ENCODE measurements at places on chromosomes 1 and 21.

DNA sequence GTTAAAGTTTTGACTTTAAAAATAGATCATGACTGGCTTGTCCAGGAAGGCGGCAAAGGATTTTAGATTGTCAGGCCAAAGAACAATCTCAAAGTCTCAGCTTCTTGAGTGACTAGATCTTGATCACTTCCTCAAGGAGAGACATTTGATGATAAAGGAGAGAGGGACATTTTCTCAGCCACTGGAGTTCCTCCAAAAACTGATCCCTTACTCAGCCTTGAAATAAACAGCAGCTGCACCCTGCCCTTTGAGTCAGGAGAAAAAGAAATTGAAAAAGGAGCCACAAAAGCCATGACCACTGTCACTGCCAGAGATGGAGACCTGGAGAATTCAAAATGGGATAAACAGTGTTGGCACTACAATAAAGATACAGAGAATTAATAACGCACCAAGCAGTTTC lies 288.4 kb upstream of the PRMT6 start:
- no peak for DNase-seq

DNA sequence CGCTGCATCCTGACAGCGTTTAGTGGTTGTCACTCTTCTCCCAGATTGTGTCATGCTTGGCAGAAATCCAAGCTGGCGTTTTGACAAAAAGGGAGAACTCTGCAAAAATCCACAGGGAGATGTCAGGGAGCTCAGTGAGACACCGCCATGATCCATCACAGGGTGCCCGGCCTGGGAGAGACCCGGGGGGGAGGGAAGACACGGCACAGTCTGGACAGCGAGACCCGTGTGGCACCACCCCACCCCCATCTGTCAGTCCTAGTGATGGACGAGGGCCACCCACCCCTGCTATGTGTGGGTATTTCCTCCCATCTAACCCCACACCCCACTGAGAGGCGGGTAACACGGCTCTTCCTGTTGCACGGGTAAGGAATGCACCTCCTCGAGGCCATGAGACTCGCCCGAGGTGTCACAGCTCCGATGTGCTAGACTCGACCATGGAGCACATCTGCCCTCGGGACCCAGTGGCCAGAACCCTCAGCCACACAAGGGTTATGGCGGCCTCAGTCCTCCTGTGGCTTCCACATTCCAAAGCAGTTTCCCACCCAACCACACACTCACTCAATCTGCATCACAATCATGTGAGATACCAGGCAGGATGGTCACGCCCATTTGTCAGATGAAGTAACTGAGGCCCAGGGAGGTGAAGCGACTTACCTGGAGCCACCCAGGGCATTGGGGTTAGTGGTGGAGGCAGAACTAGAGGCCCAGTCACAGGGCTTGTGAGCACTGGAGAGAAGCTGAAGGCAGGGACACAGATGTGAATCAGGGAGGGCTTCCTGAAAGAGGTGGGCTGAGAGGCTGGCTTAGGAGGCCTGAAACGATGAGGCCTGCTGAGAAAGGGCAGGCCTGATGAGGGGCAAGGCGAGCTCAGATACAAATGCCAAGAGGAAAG lies 688.5 kb downstream of the MATN1 start:
- no peak for DNase-seq

GRCh38 chr1:211628417-211628816 lies 47.0 kb downstream of the NEK2 start:
- no peak for DNase-seq

GRCh38 chr21:17610911-17611310 lies 1.8 kb downstream of the BTG3 start:
- DNase-seq: no peak

DNA sequence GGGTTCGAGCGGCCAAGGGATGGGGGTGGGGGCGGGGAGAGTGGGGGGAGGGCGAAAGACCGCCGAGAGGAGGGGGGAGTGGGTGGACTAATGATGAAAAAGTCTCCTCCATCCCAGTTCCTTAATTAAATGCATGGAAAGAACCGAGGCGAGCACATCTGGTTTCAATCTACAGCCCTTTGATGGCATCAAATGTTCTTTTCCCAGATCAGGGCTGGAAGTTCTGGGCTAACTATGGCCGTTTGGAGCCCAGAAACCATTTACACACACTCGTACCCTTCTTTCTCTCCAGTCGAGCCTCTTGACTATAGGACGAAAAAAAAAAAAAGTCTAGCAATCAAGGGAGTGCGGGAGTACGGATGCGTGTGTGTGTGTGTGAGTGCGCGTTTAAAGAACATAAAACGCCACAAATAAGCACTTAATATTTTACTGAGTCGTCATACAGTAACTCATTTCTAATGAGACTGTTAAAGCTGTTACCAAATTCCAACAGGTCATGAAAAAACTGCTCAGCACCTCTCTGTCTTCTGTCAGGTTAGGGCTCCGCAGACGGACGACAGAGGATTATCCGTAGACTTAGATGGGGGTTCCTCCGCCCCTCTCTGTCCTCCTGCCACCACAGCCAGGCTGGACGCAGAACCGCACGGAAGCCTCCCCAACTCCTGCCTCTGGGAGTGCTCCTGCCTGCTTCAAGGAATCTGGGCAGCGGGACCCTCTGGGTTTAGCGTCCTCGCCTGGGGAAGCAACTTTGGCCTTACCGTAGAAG lies 2.1 kb upstream of the PRRX1 start:
- no peak for DNase-seq

- DNase-seq: no peak
These were observed 82.2 kb upstream of the AK4 start for GRCh38 chr1:65065524-65066418.
